A549 treated with DMSO at 1 μM for 4 hours (cell line): ENCODE measurements at places on chromosomes 16 and 17. TPM values are rescaled to one million over a fixed set of nuclear protein-coding genes. Genes with fewer than 3 reads are reported as not detected.

Gene FOXJ1
- 0.24 to 0.42 TPM (median 0.35 TPM) in 5 replicates for total RNA-seq

Gene RBBP6
- total RNA-seq: 23.1 to 26.9 TPM (median 25.4 TPM) in 5 replicates

Gene RUNDC1
- 21.4 to 22.5 TPM (median 21.9 TPM) in 5 replicates for total RNA-seq

Gene RNU2-1
- not detected in 5 replicates for total RNA-seq

Gene FUS
- total RNA-seq: 492 to 613 TPM (median 516 TPM) in 5 replicates

Gene TUBB3
- 187 to 246 TPM (median 205 TPM) in 5 replicates for total RNA-seq

Gene SLC47A2
- total RNA-seq: 0.06 to 0.15 TPM (median 0.10 TPM) in 4 of 5 replicates, not detected in the other

Gene CHST6
- total RNA-seq: 0.07 to 0.16 TPM (median 0.12 TPM) in 5 replicates

Gene CXCL16
- 15.0 to 20.2 TPM (median 18.3 TPM) in 5 replicates for total RNA-seq

Gene PLLP
- 1.3 to 2.1 TPM (median 1.6 TPM) in 5 replicates for total RNA-seq

Gene CLEC3A
- total RNA-seq: not detected in 5 replicates

Gene TM4SF5
- total RNA-seq: 0.31 to 1.2 TPM (median 0.64 TPM) in 5 replicates

Gene SHMT1
- 40.0 to 48.3 TPM (median 45.8 TPM) in 5 replicates for total RNA-seq

Gene DOK4
- total RNA-seq: 33.4 to 45.4 TPM (median 42.6 TPM) in 5 replicates

Gene CENPV
- 155 to 165 TPM (median 159 TPM) in 5 replicates for total RNA-seq

Gene CENPX
- total RNA-seq: 156 to 199 TPM (median 185 TPM) in 5 replicates

Gene C16orf74
- total RNA-seq: 12.2 to 16.5 TPM (median 15.1 TPM) in 5 replicates

Gene ZNF624
- total RNA-seq: 2.2 to 3.7 TPM (median 3.1 TPM) in 5 replicates

Gene PPP1R27
- 0.22 TPM in 1 of 5 replicates, not detected in the others for total RNA-seq

Gene GNG13
- total RNA-seq: not detected in 5 replicates

Gene HEATR9
- not detected in 5 replicates for total RNA-seq

Gene VPS35
- 70.8 to 95.6 TPM (median 87.0 TPM) in 5 replicates for total RNA-seq

Gene SDK2
- 0.30 to 0.56 TPM (median 0.45 TPM) in 5 replicates for total RNA-seq

Gene EARS2
- total RNA-seq: 22.5 to 36.8 TPM (median 34.5 TPM) in 5 replicates

Gene XYLT1
- total RNA-seq: 0.64 to 1.0 TPM (median 0.84 TPM) in 5 replicates

Gene KRTAP1-1
- total RNA-seq: not detected in 5 replicates
